Right renal pelvis (tissue), 4 donors: ENCODE measurements at places on chromosomes 1 and 21. TPM values are rescaled to one million over a fixed set of nuclear protein-coding genes. Genes with fewer than 3 reads are reported as not detected.

GRCh38 chr1:199549421-199549820, 478.1 kb upstream of the NR5A2 start:
- no peak for DNase-seq

DNA sequence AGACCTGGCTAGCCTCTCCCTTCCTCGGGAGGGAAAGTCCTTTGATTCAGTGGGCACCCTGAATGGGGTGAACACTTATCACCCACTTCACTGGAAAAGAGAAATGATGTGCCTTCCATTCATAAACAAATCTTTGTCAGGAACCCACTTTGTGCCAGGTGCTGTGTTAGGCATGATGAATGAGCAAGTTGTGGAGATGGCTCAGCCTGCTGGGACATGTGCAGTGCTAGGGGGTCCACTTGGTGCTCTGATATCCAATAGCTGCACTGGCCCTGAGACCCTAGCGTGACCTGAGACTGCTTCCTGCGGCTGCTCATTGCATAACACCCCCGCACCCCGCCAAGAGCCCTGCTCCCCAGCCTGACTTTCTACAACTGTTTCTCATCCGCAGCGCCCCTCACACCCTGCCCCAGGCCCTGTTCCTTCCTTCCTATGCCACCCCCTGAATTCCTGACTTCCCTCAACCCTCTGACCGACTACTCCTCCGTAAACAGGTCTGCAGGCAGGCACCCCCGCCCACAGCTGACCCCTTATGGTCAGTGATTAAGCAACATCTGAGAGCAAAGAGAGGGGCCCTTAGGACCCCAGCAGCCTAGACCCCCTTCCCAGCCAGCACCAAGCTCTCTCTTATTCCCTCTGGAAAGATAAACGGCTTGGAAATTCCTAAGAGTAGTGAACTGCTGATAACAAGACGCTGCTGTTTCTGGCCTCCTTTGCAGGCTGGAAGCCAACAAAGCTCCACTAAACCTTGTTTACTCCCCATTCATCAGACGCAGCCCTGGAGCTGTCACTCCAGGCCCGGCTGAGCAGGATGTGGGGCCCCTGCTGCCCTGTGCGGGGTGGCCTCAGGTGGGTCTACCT, 12.9 kb downstream of the CSRP1 start:
- peak; percentile 76 for DNase-seq

DNA sequence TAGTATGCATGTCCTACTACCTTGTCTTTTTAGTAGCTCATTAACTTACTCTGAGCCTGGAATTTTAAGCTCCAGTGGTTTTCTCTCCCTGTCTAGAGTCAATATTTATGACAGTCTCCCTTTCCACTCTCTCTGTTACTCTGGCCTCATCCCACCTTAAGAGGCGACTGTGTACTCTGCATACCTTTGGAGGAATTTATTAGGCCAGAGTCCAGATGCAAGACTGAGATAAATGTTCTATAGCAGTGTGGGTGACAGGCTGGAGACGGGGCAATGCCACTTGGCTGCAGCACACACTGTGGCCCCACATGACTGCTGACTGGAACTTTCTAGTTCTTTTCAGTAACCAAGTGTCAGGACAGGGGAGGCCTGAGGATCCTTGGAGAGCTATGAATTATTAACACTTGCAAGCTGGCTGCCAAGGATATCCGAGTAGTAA, 4.1 kb upstream of the PDZK1 start:
- DNase-seq = no peak

GRCh38 chr1:109438798-109439297, 12.6 kb upstream of the PSMA5 start:
- no peak for DNase-seq

DNA sequence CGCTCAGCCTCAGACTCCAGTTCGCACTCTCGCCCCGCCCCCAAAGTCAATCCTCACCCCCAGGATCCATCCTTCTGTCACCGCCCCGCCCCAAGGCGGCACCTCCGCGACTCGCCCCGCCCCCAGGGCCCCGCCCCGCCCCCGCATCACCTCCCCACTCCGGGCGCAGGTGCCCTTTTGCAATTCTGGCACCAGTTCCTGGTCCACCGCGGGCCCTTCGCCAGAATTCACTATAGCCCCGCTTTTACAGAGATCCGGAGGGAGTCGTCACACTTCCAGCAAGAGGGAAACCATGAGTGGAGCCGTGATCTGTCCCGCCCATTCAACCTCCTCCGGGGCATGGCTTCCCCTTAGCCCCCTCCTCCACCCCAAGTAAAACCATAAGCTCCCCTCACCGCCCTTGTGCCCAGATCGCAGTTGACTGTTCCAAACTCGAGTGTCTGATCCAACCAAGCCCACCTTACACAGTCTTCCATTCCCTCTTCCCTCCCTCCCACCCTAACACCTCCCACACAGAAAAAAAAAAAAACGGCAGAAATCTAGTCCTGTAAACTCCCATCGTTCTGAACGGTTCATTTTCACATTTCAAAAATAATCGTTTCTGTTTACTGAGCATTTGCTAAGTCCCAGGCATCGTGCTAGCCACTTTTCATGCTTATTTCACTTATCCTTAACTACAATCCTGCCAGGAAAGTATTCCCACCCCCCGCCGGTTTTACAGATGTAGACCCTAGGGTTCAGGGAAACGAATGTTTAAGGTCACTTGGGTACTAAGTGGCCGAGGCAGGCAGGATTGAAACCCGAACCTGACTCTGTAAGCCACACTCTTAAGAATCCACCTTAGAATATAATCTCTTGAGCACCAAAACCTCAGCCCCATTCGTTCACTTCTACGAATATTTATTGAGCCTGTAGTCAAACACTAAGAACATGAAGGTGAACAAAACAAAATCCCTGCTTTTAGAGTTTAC, 1.3 kb upstream of the DNAJC16 start:
- DNase-seq = peak; percentile 93

- no peak for DNase-seq
Observed at GRCh38 chr1:230833511-230833910, 34.8 kb downstream of the C1orf198 start.

GRCh38 chr21:35923971-35924370, 136.4 kb downstream of the SETD4 start:
- no peak for DNase-seq

- no peak for DNase-seq
Observed at GRCh38 chr21:16372586-16372985, 642.8 kb downstream of the USP25 start.

DNA sequence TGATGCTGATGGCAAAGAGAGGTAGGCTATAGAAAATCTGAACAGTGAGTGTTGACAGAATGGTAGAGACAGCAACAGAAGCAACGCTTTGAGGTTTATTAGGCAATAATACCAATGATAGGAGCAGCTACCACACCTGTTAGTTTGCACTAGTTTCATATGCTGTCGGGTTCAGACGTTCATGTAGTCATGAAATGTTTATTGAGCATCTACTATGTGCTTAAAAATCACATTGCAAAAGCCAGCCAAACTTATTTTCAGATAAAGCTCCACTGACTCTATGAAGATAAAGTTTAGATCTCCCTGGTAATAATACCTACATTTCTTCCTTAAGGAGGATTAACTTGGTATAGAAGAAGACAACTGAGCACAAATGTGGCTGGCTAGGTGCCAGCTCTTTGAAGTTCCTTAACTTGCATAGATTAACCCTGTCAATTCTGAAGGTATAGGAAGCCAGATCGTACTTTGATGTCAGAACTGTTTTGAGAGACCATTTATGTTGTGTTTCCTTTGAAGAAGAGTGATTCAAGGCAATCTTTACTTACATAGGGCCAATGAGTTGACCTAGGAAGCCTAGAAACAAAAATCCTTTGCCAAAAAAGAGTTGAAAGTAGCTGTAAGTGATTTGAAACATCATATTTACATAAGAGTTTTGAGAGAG, 71.5 kb downstream of the DISP1 start:
- DNase-seq = no peak

GRCh38 chr1:232911027-232911599, 39.3 kb upstream of the NTPCR start:
- no peak for DNase-seq

- no peak for DNase-seq
Observed at GRCh38 chr1:153617663-153618062, 1.5 kb upstream of the S100A14 start.

DNA sequence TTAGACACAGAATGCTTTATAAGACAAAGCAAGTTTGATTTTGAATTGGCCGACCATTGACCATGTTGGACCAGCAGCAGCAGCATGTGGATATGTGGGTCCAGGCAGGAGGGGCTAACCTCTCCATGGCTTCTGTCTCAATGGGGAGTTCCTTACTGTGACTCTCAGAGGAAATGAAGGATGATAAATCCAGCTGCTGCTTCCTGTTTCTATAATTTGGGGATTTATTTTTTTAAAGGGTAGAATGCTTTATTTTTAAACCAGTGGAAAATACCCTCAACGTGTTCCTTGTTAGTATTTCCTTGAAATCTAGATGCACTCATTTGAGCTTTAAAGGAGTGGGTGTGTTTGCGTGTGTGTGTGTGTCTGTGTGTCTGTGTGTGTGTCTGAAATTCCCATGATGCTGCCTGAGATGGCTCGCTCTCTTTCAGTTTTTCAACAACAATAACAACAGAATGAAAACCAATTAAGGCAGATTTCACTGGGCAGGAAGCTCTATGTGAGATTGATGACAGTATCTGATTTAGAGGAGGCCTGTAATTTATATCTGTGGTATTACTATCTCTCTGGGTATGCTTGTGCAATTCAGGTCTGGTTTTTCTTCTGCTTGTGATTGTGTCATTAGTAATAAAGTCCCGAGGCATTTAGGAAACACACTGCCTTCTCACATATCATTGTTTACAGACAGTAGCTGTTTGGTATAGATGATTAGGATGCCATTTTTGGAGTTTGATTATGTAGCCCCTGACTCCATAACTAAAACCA, 86.1 kb upstream of the ZNF326 start:
- DNase-seq = no peak

DNA sequence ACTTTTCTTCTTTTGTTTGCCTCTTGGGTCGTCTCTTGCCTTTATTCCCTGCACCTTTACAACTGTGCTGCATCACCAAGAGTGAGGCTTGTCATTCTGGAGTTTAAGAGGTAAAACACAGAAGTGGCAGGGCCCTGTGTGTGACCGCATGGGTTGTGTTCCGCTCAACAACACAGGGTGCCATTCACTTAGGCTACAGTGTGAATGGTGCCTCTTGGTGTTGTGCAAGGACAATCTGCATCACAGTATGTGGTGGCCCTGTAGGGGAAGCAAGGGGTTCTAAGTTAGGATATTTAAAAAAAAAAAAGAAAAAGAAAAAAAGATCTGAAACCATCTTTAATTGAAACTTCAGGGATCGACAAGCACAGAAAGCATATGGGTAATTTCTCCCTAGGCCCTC, 38.2 kb downstream of the BRINP2 start:
- DNase-seq = no peak

DNA sequence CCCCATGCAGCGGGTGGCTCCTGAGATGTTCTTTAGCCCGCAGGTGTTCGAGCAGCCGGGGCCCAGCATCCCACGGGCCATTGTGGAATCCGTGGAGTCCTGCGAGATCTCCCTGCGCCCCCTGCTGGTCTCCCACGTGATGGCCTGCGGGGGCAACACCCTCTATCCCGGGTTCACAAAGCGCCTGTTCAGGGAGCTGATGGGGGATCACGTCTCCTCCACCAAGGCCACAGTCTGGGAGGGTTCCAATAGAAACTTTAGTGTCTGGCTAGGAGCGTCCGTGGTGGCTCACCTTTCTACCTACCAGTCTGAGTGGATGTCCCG, 71.0 kb downstream of the ACTL8 start:
- no peak for DNase-seq

GRCh38 chr21:36613059-36613458, 85.9 kb upstream of the SIM2 start:
- no peak for DNase-seq

DNA sequence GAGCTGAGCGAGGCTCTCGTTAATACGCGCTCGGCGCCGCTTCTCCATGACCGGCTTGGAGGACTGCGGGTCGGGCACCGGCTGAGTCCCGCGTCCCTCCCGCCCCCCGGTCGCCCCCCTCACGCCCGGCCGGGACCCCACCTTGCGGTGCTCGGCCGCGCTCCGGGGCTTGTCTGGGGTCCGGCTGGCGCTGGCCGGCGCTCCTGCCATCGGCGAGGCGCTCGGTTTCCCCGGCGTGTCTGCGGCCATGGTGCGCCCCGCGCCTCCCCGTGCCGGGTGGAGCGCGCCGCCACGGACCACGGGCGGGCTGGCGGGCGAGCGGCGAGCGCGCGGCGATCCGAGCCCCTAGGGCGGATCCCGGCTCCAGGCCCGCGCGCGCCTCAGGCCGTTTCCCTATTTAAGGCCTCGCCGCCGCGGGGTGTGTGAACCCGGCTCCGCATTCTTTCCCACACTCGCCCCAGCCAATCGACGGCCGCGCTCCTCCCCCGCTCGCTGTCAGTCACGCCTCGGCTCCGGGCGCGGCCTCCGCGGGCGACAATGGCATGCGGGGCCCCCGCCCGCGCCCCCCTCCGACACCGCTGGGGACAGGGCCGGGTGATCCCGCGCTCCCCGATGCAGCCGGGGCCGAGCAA, at the start of gene HES4:
Gene HES4 (minus strand): TSS at position 373 of the 632 bp plus-strand sequence. CDS start 124 bp downstream, at position 249.
- no peak for DNase-seq

- no peak for DNase-seq
Observed at GRCh38 chr1:12626888-12627287, 8.9 kb upstream of the DHRS3 start.

DNA sequence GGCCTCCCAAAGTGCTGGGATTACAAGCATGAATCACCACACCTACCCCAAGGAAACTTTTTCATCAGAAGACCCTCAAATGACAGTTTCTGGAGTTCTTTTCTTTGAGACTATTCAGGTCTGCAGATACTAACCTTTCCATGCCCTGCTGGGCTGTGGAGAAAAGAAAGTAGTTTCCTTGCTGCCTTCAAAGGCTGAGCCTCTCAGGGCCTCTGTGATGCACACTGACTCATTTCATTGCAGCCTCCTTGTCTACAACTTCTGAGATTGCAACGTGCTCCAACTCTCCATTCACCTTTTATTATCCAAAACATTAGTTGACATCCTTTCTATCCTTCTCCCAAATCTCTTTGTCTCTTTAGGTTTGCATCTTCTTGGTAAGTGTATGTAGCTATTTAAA, 8.8 kb upstream of the SAMSN1 start:
- DNase-seq = no peak

DNA sequence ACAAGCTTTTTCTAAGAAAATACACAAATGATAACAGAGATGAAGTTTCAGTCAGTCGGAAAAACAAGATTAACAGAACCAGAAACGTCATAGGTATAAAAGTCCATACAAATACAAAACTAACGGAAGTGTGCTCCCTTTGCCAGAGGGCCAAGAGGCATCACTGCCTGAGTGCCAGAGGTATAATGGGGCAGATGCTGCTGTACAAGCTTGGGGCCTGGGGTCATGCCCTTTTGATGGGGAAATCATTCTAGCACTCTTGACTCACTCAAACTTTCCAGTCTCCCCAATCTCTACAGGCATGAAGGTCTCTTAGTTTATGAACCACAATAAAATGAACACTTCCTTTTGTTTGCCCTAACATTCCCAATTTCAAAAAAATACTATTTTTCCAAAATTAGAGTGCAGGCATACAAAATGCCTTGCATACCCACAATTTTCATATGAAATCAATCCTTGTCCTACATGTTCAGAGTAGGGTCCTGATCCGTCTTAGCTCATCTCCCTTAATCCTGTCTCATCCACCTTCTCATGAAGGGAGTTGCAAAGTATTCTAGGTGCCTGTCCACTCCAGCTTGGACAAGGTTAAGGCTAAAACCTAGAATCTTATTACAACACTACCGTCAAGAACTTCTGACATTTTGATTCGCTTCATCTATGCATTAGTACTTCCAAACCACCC, 1.5 kb downstream of the RPL22 start:
- DNase-seq = no peak

Gene STYXL2
- 0.43 TPM for polyA plus RNA-seq

Gene LCE1C
- not detected for polyA plus RNA-seq

Gene ANGPTL7
- 0.13 TPM for polyA plus RNA-seq

Gene RAB4A
- polyA plus RNA-seq = 51.9 TPM

Gene OR2L5
- not detected for polyA plus RNA-seq

Gene ADAMTS1
- polyA plus RNA-seq = 117 TPM

Gene TMEM240
- polyA plus RNA-seq = 4.9 TPM

Gene ANKRD35
- polyA plus RNA-seq = 2.1 TPM

Gene FAM72C
- polyA plus RNA-seq = 3.3 TPM

Gene KRTAP21-2
- not detected for polyA plus RNA-seq
